NCI-H510A treated with DMSO at 0.1 percent for 48 hours (cell line): ENCODE measurements at places on chromosomes 7 and 10.

- DNase-seq = no peak
These were observed 119.4 kb upstream of the STK17A start for GRCh38 chr7:43463401-43463980.

DNA sequence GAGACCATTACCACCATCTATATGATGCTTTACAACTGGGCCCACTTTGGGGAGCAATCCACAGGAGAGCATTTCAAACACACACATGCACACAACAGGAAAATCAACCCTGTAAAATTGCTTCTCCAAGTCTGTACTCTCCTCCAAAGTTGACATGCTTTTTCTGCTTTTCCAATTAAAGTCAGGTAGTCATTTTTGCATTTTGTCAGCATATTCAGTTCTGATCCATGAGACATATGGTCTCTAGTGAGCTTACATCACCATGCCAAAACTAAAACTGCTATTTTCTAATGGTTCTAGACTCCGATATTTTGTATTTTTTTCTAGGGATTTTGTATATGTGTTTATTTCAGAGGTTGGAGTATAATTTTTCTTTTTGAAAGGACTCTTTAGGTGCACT lies 373.5 kb upstream of the LRRTM3 start:
- DNase-seq = no peak

DNA sequence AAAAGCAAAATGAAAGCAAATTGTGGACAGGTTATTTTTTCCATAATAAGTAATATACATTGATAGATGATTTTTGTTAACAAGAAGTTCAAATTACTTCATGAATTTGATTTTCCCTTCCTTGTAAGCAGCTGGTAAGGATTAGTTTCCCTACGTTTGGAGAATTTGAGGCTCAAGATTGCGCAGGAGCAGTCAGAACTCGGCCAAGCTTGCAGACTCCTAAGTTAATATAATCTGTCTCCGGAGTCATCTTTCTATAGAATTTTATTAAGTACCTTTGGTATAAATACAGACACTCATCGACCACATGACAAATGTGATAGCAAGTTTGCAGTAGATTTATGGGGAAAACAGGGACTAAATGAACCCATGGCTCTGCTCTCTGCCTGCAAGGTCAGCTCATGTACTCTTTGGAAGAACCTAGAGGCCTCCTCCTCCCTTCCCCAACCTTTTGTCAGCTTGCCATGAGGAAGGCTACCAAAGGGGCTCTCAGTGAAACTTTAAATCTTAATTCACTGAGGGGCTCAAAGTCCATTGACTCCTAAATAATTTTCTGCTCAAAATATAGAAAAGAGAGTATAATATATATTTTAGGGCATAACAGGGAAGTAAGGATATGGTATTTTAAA lies 89.2 kb upstream of the CTTNBP2 start:
- DNase-seq = no peak

DNA sequence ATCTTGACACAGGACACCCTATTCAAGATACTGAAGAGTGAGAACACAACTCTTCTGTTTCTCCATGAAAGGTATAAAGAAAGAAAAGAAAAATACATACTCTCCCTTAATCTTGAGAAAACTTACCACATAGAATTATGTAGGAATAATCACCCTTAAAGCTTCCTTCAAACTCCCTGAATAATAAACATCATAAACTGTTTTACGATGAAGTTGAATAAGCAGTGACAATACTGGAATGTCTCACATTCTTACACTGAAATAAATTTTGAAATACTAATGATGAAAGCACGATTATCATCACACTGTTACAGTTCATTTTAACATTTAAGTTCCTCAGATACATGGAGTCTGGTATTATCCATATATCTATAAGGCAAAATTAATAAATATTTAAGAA lies 306.2 kb downstream of the IPMK start:
- DNase-seq = no peak

DNA sequence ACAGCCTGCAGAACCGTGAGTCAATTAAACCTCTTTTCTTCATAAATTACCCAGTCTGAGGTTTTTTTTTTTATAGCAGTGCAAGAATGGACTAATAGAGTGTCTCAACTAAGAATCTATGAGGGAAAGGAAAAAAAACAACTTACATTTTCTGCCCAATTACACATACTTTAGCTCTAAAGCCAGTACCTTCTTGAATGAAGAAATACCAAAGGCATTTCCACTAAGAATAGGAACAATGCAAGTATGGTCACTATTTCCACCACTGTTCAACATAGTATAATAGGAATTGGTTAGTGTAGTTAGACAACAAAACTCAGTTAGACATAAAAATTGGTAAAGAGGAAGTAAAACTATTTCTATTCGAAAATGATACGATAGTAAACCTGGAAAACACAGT lies 37.6 kb downstream of the MICU1 start:
- no peak for DNase-seq

DNA sequence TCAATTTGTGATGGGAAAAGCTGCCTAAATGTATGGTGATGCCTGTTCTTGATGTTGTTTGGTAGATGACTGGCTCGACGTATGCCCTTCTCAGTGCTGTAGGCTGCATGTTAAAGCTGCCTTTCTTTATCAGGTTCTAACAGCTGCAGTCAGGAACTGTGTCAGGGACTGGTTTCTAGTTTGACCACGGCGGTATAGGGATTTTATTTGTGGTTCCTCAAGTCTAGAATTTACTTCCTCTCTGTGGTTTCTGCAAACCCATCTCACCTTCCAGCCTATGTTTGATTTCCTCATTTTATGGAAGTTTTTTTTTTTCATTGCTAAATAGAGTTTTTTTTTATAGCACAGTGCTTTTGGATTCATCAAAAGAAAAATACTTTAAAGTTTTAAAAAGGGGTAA lies 26.5 kb downstream of the LMTK2 start:
- no peak for DNase-seq

- no peak for DNase-seq
These were observed 208.1 kb downstream of the TCF7L2 start for GRCh38 chr10:113158183-113158582.

DNA sequence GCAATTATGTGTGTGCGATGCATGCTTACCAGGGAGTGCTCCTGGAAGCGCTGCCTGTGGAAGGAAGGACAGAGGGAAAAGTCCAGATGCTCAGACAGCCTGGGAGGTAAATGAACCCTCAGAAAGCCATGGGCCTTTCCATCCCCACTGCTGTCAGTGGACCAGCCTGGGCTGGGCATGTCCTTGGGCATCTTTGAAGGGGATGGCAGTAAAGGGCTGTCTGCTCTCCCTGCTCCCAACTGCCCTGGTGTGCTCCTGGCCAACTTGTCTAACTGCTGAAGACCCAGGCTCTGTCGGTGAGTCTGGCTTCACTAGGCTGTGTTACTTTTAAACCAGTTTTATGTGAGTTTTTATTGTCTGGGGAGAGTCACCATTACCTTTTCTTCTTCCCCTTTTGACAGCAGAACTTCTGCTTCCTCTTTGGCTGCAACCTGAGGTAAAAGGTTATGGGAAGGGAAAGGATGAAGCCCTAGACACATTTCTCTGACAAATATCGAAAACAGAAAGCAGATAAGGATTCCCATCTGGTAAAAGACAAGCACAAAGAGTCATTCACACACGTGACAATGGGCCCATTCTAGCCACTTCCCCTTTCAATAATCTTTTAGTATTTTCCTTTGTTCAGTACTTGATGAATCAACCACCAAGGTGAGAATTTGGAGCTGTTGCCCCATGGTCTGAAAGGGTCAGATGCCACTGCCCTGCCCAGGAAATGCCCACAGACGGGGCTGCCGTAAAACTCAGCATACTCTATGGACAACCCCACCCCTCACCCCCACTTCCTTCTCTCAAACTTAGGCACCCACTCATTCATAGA lies 27.6 kb upstream of the PIK3AP1 start:
- DNase-seq = no peak

DNA sequence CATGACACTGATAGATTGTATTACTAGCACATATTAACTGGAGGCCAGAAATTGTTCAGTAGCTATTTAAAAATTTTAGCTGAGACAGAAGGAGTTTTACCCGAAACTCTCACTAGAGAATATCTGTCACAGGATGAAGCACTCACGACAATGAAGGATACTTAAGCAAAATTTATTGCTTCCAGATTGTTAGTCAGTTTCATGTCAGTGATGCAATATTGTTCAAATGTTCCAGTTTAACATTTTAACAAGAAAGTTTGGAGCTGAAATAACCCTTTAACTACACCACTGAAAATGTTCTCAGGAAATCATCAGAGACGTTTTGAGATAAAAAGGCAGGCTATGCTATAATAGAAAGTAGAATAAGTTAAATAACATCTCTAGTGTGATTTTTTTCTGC lies 15.0 kb upstream of the CADPS2 start:
- DNase-seq = no peak

DNA sequence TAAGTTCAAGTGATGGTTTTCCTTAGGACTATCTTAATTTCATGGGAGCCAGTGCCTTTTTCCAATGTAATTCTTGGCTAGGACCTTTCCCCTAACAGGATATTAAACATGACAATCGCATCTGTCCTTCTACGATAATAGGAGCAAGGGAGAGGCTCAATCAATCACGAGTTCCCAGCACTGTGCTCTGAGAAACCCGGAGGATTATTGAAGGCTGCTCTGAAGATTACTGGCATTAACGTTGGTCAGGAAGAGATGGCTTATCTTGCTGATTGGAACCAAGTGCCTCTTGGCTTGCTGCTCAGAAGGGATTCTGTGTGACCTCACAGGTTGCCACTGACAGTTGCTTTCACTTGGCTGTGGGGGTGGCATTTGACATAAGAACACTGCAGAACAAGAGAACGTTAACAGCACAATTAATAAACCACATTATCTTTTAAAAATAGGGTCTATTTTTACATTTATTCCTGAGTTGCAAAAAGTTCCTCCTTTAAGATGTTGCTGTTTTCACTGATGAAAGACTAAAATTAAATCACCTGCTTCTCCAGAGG lies 252.1 kb upstream of the TAC1 start:
- peak; percentile 10 for DNase-seq

DNA sequence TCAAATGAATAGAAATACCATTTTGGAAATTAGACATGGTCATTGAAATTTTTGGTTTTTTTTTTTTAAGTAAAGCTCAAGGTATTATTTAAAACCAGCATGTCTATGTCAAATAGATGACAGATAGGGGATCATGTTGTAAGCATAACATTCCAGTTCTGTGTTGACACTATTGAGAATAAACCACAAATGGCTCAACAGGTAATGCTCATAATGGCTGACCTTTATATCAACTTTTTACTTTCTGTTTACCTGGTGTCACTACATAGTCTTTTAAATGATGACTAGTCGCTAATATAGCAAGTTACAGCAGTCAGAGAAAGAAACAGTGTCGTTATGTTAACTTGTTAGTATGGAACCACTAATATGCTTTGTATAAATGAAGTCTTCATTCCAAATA lies 616.0 kb downstream of the GATA3 start:
- no peak for DNase-seq

DNA sequence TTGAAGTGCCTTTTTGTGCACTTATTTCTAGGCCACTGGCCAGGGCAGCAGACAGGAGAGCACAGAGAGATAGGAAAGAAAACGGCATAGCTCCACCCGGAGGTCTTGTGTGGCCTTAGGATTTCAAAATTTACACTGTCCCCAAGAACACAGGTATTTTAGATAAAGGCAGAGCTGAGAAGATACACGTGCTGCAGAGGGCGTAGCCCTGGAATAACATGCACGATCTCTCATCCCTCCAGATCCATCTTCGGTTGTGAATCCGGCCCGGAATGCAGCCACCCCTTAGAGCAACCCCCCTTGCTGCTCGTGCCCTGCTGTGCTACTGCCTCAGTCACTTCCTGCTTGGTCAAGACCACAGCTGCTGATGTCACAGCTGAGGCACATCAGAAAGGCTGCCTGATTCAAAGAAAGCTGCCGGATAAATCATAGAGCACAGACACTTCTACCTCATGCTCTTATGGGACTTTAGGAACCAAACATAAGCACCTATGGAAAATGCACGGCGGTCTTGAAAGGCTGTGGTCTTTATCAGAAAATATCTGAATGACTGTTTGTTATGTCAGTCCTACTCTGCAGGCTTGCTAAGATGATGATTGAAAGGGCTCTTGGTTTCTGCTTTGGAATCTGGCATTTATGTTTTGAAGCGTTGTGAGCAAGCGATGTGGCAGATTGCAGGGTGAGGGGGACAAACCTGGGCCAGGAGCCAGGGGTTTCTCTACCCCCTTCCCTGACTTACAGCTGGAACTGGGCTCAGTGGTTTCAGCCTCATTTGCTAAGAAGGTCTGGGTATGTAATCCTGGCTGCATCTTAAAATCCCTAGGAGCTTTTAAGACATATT lies 152.0 kb downstream of the SVIL start:
- DNase-seq = peak; percentile 22

DNA sequence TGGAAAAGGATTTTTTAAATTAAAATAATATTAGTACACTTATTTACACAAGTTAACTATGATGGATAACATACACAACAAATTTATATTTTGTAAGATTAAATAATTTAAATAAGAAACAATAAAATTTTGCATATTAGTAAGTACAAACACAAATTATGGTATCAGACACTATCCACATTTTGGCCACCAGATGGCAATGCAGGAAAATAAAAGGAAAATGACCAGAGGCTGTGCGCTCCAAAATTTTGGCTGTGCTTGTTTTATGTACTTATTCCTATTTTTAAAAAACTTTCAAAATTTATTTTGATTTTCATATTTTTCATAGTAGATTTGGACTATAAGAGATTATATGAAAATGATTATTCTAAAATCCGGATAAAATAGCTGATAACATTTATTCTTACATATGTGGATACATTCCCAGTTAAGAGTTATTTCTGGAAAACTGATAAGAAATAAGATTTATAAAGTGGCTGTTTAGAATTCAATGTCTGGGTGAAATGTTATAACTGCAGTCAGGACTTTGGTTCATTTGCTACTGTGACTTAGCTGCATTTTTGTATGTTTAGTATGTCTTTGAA lies 274.7 kb upstream of the HGF start:
- DNase-seq = peak; percentile 42

DNA sequence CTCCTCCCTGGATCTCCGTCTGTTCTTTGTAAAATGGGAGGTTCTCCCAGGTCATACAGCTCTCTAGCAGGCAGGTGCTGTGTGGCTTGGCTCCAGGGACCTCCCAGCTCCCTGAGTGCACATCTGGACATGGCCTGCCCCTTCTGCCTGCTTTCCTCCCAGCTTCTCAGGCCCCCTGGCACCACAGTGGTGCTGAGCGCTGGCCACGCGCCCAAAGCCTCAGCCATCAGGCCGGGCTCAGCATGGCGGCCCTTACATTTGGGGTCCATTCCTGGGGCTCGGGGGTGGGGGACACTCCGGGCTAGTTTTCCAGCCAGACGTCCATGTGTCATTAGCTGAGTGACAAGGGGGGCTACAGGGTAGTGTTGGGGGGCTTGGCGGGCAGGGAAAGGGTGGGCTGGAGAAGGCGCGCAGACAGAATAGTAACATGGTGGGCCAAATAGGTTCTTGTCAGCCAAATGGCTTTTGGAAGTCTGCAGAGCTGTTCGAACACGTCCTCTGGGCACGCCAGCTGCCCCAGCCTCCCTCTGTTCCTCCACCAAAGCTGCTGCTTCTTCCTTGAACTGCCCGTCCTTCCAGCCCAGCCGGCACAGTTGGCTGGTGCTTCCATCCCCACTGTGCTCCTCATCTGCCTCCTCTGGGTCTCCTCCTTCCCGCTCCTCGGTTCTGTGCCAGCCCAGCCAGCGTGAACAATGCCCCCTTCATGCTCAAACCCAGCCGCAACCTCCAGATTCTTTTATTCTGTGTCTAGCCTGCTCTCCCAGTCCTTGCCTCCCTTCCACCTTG lies 65.9 kb downstream of the GOLGA7B start:
- DNase-seq = no peak

- DNase-seq = no peak
These were observed 14.7 kb upstream of the CPXM2 start for GRCh38 chr10:123906296-123906695.

GRCh38 chr7:16526742-16527540 lies at the start of gene LRRC72:
Gene LRRC72 (plus strand): TSS chr7:16526825. CDS start chr7:16526953, 128 bp downstream.
- no peak for DNase-seq
